ENCODE measurements at places on chromosomes 2 and 18. TPM values are rescaled to one million over a fixed set of nuclear protein-coding genes. Genes with fewer than 3 reads are reported as not detected.
A peak's percentile ranks its signal among the peaks of the same experiment; 100 is the strongest.

DNA sequence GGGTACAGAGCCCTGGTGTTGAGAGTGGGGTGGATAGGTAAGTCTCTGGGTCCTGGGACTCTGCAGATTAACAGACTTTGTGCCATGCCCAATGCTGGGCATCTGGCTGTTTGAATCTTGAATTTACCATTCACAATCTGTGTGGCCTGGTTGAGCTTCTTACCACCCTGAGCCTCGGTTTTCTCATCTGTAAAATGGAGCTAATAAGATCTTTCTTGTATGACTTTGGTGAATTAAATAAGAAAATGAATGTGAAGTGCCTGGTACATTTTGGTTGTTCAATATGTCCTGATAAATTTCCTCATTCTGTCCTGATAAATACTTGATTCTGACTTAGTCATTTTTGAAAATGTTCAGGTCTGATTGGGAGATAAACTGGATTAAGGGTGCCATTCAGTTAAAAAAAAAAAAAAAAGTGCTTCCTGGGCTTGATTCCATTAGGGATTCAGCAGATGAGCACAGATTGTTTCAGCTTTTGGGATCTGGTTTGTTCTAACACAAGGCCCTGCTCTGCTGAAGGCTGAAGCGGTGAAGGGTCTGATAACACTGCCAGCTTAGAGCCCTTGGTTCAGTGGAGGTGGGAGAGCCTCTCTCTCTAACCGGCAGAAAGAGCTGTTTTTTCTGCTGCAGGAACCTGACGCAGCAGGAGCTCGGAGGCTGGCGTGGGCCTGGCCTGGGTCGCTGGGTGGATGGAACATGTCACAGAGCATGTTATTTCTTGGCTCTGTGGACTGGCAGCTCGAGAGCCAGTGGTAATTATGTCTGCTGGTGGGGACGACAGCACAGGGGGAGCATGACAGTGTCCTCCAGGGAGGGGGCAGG, 84.5 kb upstream of the MCFD2 start:
- no peak overlapping the region for H3K4me3 ChIP-seq
- H3K4me1 ChIP-seq = no peaks in the 10 kb centered on the region
- DNase-seq = no peak

- no peak for DNase-seq
- H3K4me1 ChIP-seq = peaks cover 19% of the 10 kb centered on the region
- no peaks in the 10 kb centered on the region for H3K36me3 ChIP-seq
- no peaks in the 10 kb centered on the region for H3K27me3 ChIP-seq
- no peak overlapping the region for H3K4me3 ChIP-seq
Observed at GRCh38 chr2:235570966-235571692, 77.3 kb downstream of the AGAP1 start.

- no peak overlapping the region for H3K4me3 ChIP-seq
- H3K36me3 ChIP-seq = no peaks in the 10 kb centered on the region
- no peaks in the 10 kb centered on the region for H3K4me1 ChIP-seq
- no peaks in the 10 kb centered on the region for H3K27me3 ChIP-seq
Observed at GRCh38 chr2:151238527-151239487, 22.9 kb downstream of the RBM43 start.

DNA sequence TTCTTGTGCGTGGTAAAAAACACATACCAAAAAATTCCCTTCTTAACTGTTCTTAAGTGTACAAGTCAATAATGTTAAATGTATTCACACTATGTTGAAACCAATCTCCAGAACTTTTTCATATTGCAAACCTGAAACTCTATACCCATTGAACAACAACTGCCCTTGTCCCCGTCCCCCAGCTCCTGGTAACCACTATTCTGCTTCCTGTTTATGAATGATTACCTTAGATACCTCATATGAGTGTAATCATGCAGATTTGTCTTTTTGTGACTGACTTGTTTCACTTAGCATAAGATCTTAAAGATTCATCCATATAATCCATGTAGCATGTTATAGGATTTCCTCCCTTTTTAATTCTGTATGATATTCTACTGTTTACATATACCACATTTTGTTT, 59.9 kb downstream of the NAT8 start:
- no peaks in the 10 kb centered on the region for H3K4me1 ChIP-seq
- H3K27ac ChIP-seq = no peak overlapping the region
- no peak for DNase-seq
- H3K4me3 ChIP-seq = no peak overlapping the region
- H3K36me3 ChIP-seq = peaks cover 5% of the 10 kb centered on the region

GRCh38 chr18:10239103-10239502, 215.3 kb upstream of the APCDD1 start:
- peaks cover 23% of the 10 kb centered on the region for H3K4me1 ChIP-seq
- H3K27ac ChIP-seq = no peak overlapping the region
- peak; percentile 69 for DNase-seq
- H3K4me3 ChIP-seq = no peak overlapping the region
- no peaks in the 10 kb centered on the region for H3K27me3 ChIP-seq
- H3K36me3 ChIP-seq = no peaks in the 10 kb centered on the region

GRCh38 chr2:156339865-156340264, 7.3 kb upstream of the NR4A2 start:
- no peaks in the 10 kb centered on the region for H3K27me3 ChIP-seq
- H3K36me3 ChIP-seq = no peaks in the 10 kb centered on the region
- no peak overlapping the region for H3K4me3 ChIP-seq
- H3K4me1 ChIP-seq = peaks cover 36% of the 10 kb centered on the region
- peak overlapping the region; percentile 100 for H3K27ac ChIP-seq
- no peak for DNase-seq

DNA sequence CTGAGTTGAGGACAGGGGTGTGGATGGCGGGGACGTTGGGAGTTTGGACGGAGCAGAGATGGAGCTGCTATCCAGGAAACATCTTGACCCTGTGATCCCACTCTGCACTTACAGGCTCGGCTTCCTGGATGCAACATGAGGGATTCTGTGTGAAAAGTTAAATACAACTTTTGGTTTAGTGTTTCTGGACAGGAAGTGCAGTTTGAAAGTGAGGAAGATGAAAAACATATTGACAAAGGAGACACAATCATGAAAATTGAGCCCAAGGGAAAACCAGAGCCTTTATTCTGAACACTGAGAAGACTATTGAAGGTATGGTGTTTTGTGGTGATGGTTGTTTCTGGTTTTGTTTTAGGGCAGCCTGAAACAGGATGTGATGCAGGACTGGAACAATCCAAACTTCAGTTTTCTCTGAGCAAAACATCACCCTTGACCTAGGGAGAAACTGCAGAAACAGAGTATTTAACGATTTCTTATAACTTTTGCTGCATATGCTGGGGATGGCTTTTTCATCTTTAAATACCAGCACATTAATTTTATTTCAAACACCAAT, 76.5 kb upstream of the RFX8 start:
- H3K4me3 ChIP-seq = no peak overlapping the region
- H3K36me3 ChIP-seq = no peaks in the 10 kb centered on the region
- H3K27ac ChIP-seq = no peak overlapping the region
- no peak for DNase-seq

DNA sequence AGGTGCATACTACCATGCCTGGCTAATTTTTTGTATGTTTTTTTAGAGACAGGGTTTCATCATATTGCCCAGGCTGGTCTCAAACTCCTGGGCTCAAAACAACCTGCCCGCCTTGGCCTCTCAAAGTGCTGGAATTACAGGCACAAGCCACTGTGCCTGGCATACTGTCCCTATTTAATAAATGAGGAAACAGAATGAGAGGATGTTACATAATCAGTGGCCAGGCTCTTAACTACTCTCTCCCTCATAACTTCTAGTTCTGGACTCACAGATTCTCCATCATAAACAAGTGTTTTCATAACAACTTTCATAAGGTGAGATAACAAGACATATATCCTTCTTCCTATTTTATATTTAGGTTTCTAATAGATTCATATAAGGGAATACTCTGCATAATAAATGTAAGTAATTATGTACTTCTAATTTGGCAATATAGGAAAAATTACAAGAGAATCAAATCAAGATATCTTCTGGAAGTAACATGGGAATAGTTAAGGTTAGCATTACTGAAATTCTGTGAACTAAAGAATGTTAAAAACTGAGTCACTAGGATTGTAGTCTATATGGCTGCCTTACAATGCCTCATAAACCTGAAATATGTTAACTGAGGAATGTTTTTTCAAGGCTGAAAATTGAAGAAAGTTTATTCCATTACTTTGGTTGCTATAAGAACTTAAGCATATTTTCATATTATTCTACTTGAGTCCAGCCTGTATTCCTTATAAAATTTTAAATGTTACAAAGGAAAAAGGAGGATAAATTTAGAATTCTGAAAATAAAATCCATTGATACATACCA, 71.3 kb downstream of the SLC25A12 start:
- H3K4me1 ChIP-seq = no peaks in the 10 kb centered on the region
- H3K36me3 ChIP-seq = peaks cover 5% of the 10 kb centered on the region
- H3K4me3 ChIP-seq = no peak overlapping the region
- H3K27me3 ChIP-seq = no peaks in the 10 kb centered on the region
- DNase-seq = no peak
- no peak overlapping the region for H3K27ac ChIP-seq

DNA sequence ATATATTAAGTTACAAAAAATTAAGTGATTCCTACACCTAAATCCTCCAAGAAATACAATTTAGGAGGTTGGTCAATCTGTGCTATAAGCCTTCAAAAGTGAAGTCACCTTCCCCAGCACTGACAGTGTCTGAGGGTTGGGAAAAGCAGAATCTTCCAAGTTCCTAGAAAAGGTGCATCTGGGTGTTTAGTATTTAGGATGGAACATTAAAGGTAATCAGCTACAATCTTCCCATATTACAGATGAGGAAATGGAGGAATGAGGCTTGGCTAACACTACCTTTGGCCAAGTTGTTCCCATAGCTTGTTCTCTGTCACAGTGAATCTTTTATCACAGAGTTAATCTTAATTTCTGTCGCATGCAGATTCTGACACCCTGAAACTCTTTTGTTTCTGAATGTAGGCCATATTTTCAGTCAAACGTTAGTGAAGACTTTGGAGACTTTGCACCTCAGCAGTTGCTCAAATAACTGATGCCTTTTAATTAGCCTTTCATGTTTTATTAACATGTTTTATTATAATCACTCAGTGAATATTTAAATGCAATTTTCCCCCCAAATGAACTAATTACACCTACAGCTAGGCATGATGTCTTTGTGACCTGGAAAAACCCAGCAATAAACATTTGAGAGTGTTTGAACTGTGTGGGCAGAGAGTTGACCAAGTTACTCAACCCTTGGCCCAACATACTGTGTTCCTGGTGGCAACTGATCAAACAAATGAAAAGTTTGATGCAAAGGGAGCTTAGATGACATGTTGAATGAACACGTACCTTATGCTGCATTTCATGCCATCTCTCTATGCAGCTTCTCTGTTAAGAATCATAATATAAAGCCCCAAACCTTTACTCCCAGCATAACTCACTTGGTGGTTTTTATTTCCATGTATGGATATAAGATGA, 17.6 kb downstream of the FN1 start:
- H3K27ac ChIP-seq = peak overlapping the region; percentile 41
- no peak overlapping the region for H3K4me3 ChIP-seq
- H3K27me3 ChIP-seq = no peaks in the 10 kb centered on the region
- H3K4me1 ChIP-seq = peaks cover 17% of the 10 kb centered on the region

DNA sequence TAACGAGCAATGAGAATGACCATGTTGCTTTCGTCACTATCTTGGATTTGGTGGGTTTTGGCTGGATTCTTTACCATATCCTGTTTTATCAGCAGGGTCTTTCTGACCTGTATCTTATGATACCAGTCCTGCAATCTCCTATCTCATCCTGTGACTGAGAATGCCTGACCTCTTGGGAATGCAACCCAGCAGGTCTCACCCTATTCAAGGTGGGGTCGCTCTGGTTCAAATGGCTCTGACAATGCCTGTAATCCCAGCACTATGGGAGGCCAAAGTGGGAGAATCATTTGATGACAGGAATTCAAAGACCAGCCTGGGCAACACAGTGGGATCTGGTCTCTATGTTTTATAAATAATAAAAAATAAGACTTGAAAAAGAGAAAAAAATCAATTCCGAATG, 173.5 kb downstream of the ACTR3 start:
- no peak overlapping the region for H3K4me3 ChIP-seq
- DNase-seq = no peak
- no peaks in the 10 kb centered on the region for H3K4me1 ChIP-seq
- H3K27ac ChIP-seq = no peak overlapping the region
- no peaks in the 10 kb centered on the region for H3K27me3 ChIP-seq

- no peaks in the 10 kb centered on the region for H3K27me3 ChIP-seq
- H3K4me3 ChIP-seq = peak overlapping the region; percentile 84
- no peak for DNase-seq
Observed at GRCh38 chr2:96144481-96145035, 682 bp downstream of the DUSP2 start.

DNA sequence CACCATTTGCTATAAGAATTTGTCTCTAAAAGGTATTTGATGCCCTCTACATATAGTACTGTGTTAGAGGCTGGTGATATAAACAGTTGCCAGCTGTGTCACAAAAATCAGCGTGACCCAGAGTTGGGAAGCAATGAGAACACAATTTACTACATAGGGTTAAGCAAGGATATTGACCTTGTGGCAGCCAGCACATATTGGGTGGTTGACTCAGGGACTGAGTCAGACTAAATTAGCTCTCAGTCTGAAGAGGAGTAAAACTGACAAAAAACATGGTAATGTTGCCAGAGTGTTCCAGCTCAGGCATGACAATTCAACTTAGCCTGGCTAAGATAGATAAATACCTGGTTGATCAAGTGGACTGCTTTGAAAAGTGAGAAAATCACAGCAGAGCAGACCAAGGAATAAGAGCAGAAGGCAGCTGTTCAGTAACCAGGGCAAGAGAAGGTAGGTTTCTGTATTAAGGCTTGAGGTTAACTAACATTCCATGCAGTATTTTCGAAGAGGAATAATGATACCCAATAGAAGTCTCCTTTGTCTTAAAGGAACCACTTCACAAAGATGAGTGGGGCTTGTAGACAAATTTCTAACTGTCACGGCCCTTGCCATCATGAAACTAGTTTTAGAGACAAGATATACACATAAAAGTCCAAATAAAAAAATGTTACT, 108.2 kb upstream of the ERBB4 start:
- no peaks in the 10 kb centered on the region for H3K4me1 ChIP-seq
- no peak for DNase-seq
- no peaks in the 10 kb centered on the region for H3K27me3 ChIP-seq
- no peak overlapping the region for H3K4me3 ChIP-seq
- H3K27ac ChIP-seq = no peak overlapping the region

- H3K36me3 ChIP-seq = peaks cover 25% of the 10 kb centered on the region
- peaks cover 4% of the 10 kb centered on the region for H3K27me3 ChIP-seq
- peak overlapping the region; percentile 99 for H3K27ac ChIP-seq
- H3K4me1 ChIP-seq = peaks cover 23% of the 10 kb centered on the region
- DNase-seq = peak; percentile 18
Observed at GRCh38 chr2:20448246-20448976, 1.5 kb downstream of the RHOB start.

DNA sequence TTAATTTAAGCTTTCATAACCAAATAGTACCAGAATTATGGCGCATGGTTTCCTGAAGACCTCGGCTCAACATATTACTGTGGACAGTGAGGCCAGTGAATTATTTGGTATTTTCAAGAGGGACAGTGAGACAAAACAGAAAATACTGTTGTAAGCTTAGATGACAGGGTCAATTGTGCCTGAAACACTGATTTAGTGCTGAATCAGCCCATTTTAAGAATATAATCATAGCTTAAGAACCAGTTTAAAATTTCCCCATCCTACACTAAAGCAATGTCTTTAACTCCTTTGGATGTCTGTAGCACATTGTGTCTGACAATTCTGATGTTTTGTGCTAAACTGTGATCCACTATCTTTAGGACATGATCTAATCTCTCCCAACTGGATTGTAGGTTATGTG, 4.6 kb downstream of the ITGA6 start:
- H3K27me3 ChIP-seq = no peaks in the 10 kb centered on the region
- no peak for DNase-seq
- H3K4me1 ChIP-seq = peaks cover 55% of the 10 kb centered on the region
- H3K27ac ChIP-seq = no peak overlapping the region
- H3K36me3 ChIP-seq = no peaks in the 10 kb centered on the region
- no peak overlapping the region for H3K4me3 ChIP-seq

The RNF152 gene
- total RNA-seq = 11.2 TPM

The LRRTM1 gene
- total RNA-seq = 0.22 TPM

The RESP18 gene
- not detected for total RNA-seq

The SRD5A2 gene
- total RNA-seq = 2.1 TPM

The MAP3K19 gene
- 27.2 TPM for total RNA-seq

The GFPT1 gene
- 35.6 TPM for total RNA-seq
